Activated CD4-positive, alpha-beta T cell treated with anti-CD3 and anti-CD28 coated beads, Interleukin-10, Interleukin-2, amounts not matched to agents 100 ng/mL and 50 ng/mL, durations not matched to agents 16 hours and 8 hours (primary cell): ENCODE measurements at places on chromosomes 5 and 9.

- no peak for DNase-seq
These were observed 39.8 kb downstream of the F2RL2 start for GRCh38 chr5:76583163-76584047.

- DNase-seq, result no peak
These were observed 157.5 kb downstream of the TRIM32 start for GRCh38 chr9:116844621-116845020.

DNA sequence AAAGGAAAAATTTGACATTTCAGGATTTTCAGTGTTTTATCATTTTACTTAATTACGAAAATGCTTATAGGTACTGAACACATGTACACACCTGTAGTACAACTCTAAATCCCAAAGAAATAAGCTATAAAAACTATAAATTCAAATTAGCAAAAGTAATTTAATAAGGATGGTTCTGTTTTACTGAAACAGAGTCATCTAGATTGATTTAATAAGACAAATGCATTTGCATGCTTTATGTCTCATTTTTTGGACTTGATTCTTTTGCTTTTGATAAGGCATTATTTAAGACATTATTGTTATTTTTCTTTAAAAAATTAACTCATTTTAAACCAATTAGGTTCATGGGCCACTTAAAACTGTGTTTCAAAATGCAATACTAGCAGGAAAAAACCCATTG is 201.2 kb downstream of the PIK3R1 start:
- no peak for DNase-seq

GRCh38 chr9:122949696-122950095 is 8.9 kb downstream of the RABGAP1 start:
- no peak for DNase-seq

DNA sequence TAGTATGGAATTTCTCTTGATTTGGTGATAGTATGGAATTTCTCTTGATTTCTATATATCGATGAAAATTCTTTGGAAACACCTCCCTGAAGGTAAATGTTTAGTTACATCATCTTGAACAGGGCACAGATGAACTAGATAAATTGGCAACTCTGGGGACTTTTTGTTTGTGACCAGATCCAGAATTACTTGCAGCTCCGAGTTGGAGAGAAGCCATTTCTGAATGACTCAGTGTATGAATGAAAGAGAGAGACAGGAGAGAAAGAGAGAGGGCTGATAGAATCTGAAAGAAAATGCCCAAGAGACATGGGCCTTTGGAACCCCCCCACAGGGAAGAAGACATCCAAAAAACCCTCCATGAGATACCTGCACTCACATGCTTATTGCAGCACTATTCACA is 14.1 kb downstream of the TNFSF15 start:
- no peak for DNase-seq

GRCh38 chr9:136485049-136486045 is 2.5 kb upstream of the SEC16A start:
- peak; percentile 84 for DNase-seq

DNA sequence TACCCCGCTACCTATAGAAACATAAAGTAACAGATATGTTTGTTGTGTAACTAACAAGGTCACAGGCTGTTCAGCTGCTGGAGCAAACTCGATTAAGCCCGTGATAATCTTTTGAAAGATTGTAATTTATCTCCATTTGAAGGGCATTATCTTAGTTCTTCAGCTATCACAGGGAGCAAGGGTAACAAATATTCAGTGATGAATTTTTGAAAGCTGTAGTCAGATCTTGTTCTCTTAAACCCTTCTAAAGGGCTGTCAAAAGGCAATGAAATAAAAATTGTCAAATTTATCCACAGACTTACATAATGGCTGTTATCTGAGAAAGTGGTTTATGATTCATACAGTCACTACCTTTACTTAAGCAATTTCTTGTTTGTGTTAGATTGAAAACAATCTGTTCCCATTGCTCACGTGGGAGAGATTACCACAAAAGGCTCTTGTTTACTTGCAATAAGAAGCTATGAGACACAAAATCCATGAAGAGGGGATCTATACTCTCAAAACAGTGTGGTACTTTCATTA is 78.3 kb upstream of the ZNF608 start:
- no peak for DNase-seq

GRCh38 chr5:93304456-93305250 is 276.4 kb downstream of the NR2F1-AS1 start:
- DNase-seq, result no peak

DNA sequence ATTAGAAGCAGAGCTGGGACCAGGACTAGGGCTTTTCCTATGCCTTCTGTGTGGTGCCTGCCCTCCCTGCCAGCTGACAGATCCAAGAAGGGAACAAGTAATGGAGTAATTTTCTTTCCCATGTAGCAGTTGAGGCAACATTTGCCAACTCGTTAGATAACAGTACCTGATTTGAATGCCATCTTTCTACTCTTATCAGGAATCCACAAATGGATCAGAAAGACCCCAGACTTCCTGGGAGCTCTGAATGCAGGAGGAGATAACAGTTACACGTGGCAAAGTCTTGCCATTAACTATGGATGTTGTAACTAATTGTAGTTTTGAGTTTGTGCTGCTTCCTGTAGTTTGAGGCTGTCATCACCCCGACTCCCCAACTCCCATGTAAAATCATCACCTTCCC is 39.2 kb downstream of the RCL1 start:
- DNase-seq, result no peak

DNA sequence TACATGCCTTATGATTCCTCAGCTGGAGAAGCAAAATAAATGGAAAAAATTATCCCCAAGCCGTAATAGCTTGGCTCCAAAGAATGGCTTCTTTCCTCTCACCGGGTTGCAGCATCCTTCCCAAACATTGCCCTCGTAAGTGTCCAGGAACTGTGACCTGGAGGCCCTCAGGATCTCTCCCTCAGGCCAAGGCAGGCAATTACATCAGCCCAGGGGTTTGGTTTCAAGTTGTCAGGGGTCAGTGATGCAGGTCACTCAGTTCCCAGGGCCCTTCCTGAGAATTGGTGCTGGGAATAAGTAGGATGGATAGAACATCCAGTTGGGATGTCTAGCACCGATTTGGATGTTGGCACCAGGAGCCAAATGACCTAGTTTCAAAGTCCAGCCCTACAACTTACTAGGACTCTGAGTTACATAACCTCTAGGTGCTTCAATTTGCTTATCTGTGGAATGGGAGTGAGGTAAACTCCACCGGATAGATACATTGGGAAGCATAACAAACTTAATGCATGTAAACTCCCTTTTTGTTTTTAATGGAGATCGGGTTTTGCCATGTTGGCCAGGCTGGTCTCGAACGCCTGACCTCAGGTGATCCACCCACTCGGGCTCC is 133.5 kb upstream of the DAP start:
- no peak for DNase-seq

DNA sequence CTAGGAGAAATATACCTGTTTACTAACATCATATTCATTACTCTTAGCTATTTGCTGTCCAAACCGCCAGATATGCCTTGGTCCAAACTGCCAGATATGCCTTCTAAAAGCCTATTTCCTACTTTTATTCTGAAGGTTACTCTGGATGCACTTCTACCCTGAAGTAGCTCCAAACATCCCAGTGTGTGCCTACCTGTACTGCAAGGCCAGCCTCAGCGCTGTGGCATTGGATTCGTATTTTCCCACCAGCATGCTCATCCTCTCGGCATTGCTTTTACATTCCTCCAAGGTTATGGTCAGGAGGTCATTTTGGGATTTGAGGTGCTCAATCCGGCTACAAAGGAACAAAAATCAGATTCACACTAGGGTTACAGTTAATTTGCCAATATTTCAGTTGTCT is 94.3 kb downstream of the DCP2 start:
- no peak for DNase-seq

- DNase-seq, result no peak
These were observed 326.2 kb downstream of the RASEF start for GRCh38 chr9:82736701-82737100.

GRCh38 chr5:175885813-175886212 is 14.4 kb downstream of the CPLX2 start:
- no peak for DNase-seq

DNA sequence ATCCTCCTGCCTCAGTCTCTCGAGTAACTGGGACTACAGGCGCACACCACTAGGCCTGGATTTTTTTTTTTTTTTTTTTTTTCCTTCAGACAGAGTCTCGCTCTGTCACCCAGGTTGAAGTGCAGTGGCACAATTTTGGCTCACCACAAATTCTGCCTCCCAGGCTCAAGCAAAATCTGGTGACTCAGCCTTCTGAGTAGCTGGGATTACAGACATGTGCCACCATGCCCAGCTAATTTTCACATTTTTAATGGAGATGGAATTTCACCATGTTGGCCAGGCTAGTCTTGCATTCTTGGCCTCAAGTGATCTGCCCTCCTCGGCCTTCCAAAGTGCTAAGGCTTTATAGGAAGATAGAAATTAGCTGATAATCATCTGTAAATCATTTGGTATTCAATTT is 43.9 kb downstream of the NSA2 start:
- no peak for DNase-seq

DNA sequence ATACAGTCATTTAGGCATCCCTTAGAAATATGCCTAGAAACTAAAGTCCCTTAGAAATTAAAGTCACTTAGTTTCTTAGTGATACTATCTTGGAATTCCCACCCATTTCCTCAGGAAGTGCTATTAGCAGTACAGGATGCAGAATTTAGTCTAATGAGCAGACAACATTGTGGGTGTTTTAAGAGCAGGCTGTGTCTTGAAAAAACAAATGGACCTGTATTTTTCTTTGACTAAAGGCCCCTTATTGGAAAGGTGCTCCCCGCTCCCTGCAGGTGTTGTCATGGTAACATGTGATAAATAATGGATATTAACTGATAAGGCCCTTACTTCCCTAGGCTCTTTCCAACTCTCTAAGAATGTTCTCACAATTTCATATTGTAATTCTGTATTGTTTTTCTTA is 38.8 kb upstream of the STARD4 start:
- no peak for DNase-seq

DNA sequence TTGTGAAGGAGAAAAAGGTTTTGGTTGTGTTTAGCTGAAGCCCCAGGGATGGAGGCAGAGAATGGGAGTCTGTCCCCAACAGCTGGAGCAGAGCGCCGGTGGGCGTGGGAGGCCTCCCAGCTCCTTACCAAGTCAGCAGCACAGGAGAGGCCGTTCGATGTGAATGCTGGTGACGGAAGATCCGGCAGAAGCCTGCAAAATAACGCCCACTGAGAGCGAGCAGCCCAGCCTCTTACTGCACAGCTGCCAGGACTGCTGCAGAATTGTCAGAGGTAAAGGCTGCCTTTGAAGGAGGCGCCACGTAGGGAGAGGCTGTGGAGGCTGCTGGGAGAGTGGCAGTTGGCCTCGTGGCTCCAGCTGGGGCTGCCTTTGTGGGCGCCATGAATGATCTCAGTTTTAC is 26.2 kb downstream of the ANGPTL2 start:
- no peak for DNase-seq

DNA sequence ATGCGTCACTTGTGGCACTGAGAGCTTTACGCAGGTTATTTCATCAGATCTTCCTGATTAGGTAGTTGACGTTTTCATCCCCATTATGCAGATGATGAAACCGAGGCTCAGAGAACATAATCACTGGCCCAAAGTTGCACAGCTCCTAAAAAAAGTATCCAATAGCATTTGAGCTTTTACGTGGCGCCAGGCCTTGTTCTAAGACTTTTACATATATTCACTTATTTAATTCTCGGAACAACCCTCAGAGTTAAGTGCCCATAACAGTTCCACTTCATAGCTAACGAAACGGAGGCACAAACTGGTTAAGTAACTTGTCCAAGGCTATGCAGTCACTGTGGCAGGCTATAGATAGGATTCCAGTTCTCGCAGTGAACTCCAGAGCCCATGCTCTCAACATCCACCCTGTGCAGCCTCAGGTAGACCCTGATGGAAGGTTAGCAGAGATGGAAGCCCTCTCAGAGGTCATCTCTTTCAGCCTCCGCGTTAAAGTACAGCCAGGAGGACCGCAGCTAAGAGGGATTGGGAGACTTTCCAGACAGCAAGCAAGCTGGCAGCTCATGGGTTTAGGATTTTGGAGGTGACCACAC is 39.3 kb downstream of the AMBP start:
- DNase-seq, result no peak

- DNase-seq, result no peak
These were observed 17.0 kb downstream of the OR13J1 start for GRCh38 chr9:35852876-35853865.

DNA sequence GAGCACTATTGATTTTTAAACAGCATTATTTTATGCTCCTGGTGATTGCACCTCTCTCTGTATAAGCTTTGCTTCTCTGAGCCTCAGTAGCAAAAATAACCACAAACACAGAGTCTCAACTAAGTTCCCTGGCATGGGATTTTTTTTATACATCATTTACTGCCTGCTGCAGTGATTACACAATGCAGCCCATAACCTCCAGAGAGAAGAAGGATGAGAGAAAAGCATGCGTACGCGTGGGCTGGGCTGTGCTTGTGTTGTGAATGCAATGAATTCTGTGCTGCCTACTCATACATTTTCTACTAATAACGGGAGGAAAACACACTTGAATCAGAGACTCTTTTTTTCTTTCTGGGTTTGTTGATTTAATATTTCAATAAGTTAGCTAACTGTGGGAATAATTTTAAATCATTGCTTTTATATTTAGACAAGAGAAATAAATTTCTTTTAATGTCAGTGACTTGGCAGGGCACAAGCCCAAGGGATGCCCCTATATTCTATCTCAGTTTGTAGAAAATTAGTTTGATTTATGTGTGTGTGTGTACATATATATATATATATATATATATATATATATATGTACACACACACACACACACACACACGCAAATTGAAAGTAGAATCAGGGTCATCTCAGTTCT is 351.5 kb downstream of the MED10 start:
- no peak for DNase-seq

- DNase-seq, result no peak
These were observed 106.1 kb downstream of the GALNT10 start for GRCh38 chr5:154296525-154297159.

DNA sequence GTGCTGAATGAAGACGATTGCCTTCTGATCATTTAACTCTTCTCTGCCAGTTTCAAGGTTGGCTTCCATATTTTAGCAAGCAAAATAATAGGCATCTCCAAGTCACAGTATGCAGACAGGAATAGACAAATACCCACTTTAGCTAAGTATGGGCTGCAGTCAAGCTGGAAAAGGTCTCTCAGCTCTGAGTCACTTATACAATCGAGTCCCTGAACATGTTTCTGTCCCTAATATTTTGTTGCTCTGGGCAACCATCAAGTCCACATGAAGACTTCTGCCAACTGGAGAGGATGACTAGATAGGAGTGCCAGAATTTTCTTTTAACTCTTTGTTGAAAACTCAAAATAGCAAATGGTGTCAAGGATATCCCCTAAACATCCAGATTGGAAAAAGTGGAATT is 575.3 kb downstream of the RAB3C start:
- no peak for DNase-seq

- peak; percentile 56 for DNase-seq
These were observed 215.6 kb downstream of the ROR2 start for GRCh38 chr9:91734371-91734981.

DNA sequence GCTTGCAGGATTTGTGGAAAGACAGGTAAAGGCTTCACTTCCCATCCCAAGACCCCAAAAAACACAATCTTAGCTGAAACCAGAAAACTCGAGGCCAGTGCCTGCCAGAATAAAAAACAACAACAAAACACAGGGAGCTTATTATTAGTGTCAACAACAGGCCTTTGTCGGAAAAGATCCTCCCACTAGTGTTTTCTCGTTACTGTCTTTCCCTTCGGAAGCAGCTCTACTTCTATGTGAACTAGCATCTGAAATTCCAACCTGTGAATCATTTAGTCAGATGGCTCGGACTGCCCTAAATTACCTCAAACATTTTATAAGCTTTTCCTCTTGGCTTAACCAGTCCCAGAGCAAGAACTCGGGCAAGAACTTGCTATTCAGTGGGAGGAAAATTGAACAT is 122.2 kb upstream of the GNA14 start:
- no peak for DNase-seq

- DNase-seq, result peak; percentile 2
These were observed 9.8 kb downstream of the LURAP1L start for GRCh38 chr9:12784461-12785259.
